ENCODE measurements at places on chromosomes 3 and 15.

GRCh38 chr3:191382661-191383060 lies 52.3 kb upstream of the UTS2B start:
- no peak for DNase-seq

GRCh38 chr3:148175214-148175613 lies 522.5 kb upstream of the AGTR1 start:
- no peak for DNase-seq

- no peak for DNase-seq
These were observed 174.7 kb downstream of the UACA start for GRCh38 chr15:70588613-70589012.

DNA sequence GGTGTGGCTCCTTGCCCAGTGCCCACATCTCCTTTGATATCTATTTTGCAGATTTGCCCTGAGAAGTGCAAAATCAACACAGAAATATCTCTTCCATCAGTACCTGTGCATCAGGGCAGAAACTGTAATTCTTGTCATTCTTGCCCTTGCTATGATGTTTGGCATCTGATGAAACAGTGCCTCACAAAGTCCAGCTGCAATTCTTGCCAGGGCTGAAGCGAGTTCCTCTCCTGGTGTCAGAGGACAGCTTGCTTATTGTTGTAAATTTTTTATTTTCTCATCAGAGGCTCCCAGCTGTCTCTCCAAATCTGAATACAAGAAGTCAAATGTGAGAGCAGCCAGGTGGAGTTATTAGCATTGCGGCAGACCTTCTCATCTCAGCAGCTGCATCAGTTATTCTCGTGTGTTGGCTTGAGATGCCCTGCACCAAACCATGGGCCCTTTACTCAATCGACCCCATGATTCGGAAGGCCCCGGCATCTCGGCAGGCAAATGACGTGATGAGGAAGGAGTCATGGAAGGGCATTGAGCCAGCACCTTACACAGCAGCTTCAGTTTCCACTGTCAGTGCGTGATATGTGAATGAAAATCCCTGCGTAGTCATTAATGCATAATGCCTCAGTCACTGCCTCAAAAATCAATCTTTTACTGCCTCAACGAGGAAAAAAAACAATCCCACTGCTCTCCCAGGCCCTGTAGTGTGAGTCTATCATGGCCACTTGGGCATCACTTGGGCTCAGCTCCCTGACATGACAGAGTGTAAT lies 93.4 kb downstream of the CCNL1 start:
- DNase-seq, result peak; percentile 32

- DNase-seq, result no peak
These were observed 50.8 kb upstream of the PLAAT1 start for GRCh38 chr3:193190146-193190786.

DNA sequence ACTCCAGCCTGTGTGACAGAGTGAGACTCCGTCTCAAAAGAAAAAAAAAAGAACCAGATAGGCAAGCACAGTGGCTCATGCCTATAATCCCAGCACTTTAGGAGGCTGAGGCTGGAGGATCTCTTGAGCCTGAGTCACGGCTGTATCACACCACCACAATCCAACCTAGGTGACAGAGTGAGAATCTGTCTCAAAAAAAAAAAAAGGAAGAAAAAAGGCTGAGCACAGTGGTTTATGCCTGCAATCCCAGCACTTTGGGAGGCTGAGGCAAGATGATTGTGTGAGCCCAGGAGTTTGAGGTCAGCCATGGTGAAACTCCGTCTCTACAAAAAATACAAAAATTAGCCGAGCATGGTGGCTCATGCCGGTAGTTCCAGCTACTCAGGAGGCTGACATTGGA lies 5.6 kb upstream of the NICN1 start:
- no peak for DNase-seq

DNA sequence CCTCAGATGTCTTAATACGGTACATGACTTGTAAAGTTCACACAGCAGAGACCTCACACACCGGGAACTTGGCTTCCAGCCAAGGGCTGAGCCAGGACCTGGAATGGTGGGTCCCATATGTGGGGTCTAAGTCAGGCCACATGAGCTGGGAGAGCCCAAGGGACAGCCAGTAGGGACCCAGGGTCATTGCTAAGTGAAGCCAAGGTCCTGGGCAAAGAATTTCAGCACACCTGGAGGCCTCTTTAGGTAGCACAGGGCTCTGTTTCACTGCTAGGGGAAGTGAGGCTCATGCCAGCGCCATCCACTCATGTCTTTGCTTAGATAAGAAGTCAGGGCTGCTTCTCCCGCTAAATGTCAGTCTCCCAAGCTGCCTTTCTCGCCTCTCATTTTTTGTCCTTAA lies 116.6 kb upstream of the TLE3 start:
- no peak for DNase-seq

GRCh38 chr3:129382366-129382765 lies 46.1 kb downstream of the EFCAB12 start:
- DNase-seq, result peak; percentile 33

GRCh38 chr3:168884353-168884903 lies 779.1 kb downstream of the MECOM start:
- DNase-seq, result no peak

GRCh38 chr15:39058351-39059131 lies 493.9 kb upstream of the RASGRP1 start:
- DNase-seq, result no peak

- DNase-seq, result no peak
These were observed 40.9 kb downstream of the ACAP2 start for GRCh38 chr3:195401943-195402342.

DNA sequence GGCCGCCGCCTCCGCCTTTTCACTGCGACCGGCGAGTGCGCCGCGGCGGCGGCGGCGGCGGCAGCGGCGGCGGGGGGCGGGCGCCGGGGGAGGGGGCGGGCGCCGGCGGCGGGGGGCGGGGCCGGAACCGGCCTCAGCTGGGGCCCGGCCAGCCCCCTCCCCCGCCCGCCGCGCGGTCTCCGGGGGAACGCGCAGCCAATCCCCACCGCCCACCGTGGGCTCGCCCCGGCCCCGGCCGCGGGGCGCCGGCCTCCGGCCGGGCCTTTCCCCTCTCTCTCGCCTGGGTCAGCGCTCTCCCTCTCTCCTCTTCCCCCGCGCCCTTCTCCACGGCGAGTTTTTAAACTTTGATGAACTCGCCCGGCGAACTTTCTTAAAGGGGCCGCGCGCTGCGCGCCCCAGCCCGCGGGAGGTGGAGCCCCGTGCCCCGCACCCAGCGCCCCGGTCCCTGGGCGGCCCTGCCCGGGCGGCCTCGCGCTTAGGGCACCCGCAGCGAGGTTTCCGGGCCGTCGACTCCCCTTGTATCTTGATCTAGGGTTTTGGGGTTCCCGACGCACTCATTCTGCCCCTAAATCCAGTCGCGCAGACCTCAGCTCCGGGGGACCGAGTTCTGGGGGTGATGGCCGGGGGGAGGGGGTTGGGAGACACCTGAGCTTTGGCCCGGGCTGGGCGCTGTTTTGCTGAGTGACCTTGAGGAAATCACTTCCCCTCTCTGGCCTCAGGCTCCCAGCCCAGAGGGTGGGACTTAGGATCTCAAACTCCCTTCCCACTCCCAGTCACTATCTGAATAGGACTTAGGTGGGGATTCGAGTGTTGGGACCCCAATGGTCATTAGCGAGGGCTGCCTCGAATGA lies at the start of gene RBPMS2:
Gene RBPMS2, minus strand, starts transcription at position 39 of the 851 bp plus-strand sequence. CDS start 270 bp downstream, outside the sequence.
- no peak for DNase-seq

- DNase-seq, result no peak
These were observed 3.8 kb downstream of the TCTA start for GRCh38 chr3:49415931-49416601.

GRCh38 chr3:2041931-2042330 lies 56.7 kb upstream of the CNTN4 start:
- no peak for DNase-seq

DNA sequence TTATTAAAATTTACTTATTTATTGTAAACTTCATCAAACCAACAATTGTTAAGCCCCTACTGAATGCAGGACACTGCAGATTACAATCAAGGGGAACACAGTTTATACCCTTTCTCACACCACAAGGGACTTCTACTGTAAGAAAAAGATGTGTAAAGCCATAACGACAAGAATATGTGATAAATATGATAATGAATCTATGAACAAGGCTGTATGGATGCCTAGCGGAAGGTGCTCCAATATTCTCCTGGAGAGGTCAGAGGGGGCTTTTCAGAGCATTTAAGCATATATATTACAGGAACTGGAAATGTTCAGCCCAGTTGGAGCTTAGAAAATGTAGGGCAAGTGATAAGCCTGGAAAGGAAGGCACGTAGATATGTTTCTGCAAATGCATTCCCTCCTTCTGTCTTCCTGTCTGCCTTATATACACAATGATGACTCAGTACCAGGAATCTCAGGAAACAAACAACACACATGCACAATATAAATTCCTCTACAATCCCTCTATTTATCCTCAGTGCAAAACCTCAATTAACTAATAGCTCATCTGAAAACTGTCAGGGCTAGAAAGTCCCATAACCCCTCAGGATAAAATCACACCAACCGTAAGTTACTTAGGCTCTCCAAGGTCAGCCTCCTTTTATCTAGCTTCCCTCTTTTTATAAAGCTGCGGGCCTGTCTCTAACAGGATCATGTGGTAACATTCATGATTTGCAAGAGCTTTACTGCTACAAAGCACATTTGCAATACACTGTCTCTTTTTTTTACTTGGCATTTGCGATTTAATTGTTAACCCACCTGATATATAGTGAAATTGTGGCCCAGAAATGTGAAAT lies 393.1 kb downstream of the LPP start:
- no peak for DNase-seq

DNA sequence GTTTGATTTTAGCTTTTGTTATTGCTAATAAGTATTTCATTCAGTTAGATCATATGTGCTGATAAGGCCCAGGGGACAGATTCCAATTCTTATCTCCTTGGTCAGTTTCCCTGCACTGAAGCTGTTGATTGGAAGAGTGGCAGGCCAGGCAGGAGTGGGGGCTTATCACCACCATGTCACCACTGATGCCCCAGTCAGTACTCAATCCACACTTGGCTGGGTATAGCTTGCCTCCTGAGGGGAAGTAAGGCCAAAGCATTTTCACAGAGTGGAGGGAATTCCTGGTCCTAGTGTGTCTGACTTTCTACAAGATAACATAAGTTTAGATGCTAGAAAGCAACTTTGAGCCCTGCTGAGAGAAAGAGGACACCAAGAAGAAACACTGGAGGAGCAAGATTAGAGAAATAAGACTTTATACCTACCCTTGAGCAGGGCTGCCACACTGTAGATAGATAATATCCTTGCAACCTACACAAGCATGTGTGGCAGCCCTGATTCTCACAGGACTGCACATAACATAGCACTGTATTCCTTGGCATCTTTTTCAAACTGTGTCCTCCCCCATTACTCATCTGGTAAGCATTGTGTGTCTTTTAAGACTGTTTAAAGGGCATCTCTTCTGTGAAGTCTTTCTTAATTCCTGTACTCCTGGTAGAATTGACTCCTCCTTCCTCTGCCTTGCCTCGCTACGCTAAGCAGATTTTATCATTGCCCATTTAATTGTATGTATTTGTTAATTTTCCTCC lies 24.3 kb downstream of the OXNAD1 start:
- no peak for DNase-seq

- DNase-seq, result no peak
These were observed 328.4 kb upstream of the DPH6 start for GRCh38 chr15:35874260-35874905.

DNA sequence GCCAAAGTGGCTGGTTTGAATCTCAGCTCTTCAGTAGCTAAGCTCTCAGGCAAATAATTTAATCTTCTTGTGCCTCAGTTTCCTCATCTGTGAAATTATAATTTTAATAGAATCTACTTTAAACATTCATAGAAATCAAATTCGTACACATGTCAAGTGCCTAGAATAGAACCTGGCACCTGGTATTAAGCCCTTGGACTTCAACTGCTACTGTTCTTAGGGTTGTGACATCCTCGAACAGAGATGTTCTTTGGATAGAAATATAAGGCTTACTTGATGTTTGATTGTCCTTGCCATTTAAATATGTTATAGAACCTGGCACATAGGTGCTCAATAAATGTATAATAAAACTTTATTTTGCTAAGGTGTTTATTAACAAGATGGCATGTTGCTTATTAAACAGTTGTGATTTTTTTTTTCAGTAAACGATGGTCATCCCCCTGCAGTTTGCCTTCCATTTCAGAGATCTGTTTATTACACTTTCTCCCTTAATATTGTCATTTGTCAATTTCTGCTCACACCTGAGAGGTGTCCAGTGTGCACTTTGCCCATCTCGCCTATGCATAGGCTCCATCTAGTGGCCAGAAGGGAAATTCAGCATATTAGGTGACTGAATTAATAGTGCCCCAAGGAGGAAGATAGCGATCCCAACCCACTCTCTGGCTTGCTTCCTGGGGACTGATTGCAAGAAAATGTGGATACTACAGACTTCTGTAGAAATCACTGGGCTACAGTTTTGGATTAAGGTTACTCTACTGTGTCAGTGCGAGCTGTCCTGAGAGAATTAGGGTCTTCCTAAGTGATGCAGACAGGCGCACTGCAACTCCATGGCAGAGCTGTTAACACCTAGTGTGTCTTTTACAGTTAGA lies 10.7 kb downstream of the IGF1R start:
- DNase-seq, result no peak

GRCh38 chr15:48086133-48086532 lies 34.7 kb upstream of the SLC24A5 start:
- DNase-seq, result no peak

DNA sequence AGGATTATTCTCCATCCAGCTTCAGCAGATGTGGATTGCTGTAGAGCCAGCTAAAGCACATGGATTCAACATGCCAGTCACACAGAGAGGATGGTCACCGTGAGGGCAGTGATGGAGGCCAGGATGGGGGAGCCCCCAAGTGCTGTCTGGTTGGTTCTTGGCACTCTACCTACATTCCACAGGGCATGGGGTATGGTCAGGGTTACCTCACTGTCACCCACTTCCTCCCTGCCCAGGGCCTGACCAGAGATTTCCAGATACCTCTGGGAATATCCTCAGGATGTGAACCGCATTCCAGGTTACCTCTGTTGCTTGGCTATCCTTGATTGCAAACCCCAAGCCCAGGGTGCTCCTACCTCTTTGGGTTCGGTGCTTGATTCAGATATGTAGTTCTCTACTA lies 147.3 kb upstream of the TRIM42 start:
- DNase-seq, result no peak

DNA sequence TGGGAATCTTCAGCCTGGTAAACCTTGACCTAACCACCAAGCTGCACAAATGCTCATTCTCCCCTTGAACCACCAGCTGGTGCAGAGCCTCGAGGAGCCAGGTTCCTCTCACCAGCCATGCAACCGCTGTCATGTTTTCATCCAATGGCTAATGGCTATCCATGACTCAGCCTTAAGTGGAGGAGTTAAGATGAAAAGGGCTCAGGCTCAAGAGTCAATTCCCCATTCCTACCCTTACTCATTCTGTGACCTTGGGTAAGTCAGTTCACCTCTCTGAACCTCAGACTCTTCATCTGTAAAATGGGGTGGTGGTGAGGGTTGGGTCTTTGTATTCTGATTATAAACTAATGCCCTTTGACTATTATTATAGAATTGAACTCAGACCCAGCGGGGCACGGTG lies 515.6 kb downstream of the SHQ1 start:
- DNase-seq, result no peak

- no peak for DNase-seq
These were observed 630.1 kb upstream of the KCNMB2 start for GRCh38 chr3:177906126-177906511.

- no peak for DNase-seq
These were observed 11.3 kb upstream of the APEH start for GRCh38 chr3:49662720-49663413.
